ENCODE measurements at places on chromosomes 3 and 15. TPM values are rescaled to one million over a fixed set of nuclear protein-coding genes. Genes with fewer than 3 reads are reported as not detected.

The SH2D7 gene
- total RNA-seq: not detected

DNA sequence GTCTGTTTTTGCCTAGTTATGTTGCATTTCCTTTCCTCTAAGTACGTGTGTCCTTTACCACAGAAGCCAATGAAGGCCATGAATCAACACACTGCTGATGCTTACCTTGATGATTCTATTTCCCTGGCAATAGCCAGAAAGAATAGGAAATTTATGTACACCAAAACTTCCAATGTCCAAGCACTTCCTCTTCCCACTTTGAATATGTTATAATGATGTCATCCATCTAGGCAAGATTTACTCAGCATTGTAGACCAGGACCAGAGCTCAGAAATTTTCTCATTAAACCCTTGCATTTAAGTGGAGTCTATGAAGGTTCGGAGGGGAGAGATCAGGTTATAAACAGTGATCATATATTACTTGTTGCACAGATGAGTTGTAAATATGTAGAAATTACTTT is 126.0 kb downstream of the THRB start:
- DNase-seq: no peak

DNA sequence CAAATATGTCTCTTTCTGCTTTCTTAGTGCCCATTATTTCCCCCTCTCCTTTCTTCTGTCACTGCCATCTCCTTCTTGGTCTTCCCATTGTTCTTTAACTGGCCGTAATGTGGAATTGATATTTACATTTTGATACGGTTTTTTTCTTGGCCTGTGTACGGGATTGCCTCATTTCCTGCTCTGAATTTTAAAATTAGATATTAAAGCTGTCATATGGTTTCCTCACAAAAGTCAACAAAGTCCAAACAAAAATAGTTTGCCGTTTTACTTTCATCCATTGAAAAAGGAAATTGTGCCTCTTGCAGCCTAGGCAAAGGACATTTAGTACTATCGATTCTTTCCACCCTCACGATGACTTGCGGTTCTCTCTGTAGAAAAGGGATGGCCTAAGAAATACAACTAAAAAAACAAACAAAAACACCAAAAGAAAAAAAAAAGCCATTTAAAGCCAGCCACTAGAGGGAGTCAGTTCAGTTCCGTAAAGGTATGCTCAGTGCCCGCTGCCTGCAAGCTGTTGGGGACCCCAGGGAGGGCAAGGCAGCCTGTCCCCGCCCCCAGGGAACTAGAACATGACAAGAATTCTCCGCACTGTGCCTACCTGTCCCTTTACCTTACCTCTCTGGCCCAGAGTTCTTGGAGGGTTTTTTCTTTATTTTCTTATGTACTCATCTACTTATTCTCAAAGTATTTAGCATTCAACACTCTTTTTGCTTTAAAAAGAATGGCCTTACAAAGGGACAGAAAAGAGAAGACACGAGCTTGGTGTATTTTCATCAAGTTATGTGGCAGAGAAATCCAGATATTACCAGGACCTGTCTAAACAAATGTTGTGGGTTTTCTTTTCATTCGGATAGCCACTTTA is 30.0 kb upstream of the NR2E3 start:
- DNase-seq: peak; percentile 73

DNA sequence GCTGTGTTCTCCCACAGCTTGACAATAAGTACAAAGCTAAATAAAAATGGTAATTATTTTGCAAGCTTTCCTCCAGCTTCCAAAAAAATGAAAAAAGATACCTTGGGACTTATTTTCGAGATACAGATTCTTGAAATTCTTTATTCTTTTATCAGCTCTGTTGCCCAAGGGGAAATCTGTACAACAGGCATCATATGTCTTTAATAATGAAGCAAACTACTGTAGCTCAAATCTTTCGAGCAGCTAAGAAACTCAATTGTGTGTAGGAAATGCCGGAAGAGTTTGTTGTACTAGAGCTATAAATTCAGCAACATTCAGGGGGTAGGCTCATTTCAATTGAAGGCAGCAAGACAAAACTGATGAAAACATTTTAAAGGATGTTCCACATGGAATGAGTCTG is 297.7 kb downstream of the GBE1 start:
- no peak for DNase-seq

GRCh38 chr3:149085828-149086231 is 503 bp downstream of the HLTF start:
- peak; percentile 55 for DNase-seq

GRCh38 chr3:115903843-115904242 is 280.5 kb downstream of the GAP43 start:
- DNase-seq: no peak

The MKRN3 gene
- not detected for total RNA-seq

DNA sequence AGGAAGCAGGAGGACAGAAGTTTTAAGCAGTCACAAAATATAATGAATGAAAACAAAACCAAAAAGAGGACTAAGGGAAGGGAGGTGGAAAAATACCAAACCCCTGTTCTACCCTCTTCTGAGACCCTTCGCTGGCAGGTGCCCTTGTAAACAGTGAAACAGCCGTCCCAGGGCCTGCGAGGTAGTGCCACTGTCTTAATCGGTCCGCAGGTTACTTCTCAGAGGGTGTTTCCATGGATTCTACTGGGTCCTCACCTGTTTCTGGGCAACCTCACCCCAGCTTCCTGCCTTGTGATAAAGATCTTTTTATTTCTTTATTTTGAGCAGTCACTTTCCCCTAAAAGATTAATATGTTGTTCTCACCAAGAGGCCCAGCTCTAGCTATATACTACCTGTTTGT is 65.3 kb downstream of the SLC30A4 start:
- DNase-seq: no peak

GRCh38 chr15:78101423-78102105 is 9.2 kb downstream of the SH2D7 start:
- no peak for DNase-seq

DNA sequence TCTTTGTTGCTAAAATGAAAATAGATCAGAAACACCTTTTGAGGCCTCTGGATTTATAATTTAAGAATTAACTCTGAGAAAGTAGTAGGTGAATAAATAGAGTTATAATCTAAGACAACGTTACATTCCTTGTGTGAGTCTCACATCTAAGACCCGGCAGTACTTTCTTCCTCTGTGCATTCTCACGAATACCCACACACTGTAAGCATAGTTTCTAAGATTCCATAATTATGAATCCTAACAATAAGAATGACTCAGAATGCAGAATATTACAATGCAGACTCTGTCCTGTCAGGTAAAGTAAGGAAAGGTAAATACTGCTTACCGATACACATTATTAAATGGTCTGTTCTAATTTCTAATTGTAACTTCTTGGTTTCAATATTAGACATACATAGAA is 257.7 kb upstream of the CNTN6 start:
- DNase-seq: no peak

- no peak for DNase-seq
Measured at GRCh38 chr3:71694358-71694999, 30.7 kb downstream of the EIF4E3 start.

DNA sequence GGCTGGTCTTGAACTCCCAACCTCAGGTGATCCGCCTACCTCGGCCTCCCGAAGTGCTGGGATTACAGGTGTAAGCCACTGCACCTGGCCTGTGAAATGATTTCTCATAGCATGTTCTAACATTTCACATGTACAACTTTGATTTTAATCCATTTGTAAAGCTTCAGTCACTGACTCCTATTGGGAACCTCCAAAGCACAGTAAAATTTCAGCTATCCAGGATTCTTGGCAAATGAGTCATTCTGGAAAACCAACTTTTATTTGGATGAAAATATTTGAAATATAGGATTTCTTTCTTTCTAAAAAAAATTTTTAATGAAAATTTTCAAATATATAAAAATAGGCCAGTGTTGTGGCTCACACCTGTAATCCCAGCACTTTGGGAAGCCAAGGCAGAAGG is 2.7 kb upstream of the LMAN1L start:
- DNase-seq: no peak

The CHST14 gene
- 15.3 TPM for total RNA-seq

The CORO2B gene
- total RNA-seq: 10.5 TPM

DNA sequence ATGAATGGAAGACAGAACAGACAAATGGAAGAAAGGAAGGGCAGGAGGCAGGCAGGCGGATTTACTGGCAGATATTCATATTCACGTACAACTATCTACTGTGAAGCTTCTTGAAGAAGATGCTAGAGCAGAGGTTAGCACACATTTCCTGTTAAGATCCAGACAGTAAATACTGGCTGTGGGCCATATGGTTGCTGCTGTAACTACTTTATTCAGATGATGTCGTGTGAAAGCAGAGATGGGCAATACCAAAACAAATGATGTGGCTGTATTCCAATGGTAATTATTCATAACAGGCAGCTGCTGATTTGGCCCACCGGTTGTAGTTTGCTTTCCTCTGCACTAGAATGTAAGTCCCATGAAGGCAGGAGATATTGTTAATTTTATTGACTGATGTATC is 115.7 kb upstream of the PRTG start:
- DNase-seq: no peak

DNA sequence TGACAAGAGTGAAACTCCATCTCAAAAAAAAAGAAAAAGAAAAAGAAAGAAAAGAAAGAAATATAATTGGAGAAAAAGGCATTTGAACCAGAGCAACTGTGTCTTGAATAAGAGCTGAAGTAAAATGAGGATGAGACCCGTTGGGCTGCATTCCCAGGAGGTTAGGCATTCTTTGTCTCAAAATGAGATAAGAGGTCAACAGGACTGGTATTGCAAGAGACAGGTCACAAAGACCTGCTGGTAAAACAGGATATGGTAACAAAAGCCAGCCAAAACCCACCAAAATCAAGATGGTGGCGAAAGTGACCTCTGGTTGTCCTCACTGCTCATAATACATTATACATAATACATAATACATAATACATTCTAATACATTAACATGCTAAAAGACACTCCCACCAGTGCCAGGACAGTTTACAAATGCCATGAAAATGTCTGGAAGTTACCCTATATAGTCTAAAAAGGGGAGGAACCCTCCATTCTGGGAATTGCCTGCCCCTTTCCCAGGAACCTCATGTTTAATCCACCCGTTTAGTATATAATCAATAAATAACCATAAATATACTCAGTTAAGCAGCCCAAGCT is 8.6 kb upstream of the TIPIN start:
- no peak for DNase-seq

The MUSTN1 gene
- total RNA-seq: 1.7 TPM

DNA sequence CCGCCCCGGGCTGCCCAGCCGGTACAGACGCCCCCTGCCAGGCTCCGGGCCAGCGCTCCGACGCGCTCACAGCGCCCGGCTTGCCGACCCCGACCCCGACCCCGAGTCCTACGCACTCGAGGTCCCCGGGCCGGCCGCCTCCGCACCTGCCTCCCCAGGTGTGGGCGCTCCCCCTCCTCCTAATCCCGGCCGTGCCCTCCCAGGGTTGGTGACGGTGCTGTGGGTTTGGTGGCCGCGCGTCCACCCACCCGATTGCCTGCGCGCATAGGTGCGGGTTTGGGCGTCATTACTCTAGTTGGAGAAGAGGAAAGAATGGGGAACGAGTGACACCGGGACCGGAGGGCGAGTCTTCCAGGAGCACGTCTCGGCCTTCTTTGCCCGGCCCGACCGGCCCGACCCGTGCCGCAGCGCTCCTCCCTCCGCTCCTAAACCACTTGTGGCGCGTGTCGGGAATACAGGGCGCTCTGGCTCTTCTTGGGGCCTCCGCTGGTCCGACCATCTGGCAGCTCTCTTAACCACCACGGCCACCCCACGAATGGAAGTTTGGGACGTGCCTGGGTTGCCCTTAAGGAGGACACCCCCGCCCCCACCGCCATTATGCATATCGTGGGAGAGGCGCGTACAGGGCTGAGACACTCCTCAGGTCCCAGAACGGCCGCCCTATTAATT is 810 bp upstream of the THRB start:
- DNase-seq: no peak

The SAMMSON gene
- total RNA-seq: not detected

DNA sequence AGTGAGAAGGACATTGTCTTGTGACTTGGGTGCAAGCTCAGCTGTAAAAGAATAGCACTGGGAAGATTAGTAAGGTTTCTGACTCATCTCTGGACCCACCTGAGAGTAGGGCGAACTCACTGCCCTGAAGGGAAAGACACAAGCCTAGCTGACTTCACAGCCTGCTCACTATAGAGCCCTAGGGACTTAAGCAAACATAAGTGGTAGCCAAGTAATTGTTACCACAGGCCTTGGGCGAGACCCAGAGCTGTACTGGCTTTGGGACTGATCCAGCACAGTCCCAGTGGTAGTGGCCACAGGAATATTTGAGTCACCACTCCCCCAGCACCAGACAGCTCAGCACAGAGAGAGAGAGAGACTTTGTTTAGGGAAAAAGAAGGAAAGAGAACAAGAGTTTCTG is 429.9 kb downstream of the TBL1XR1 start:
- no peak for DNase-seq

DNA sequence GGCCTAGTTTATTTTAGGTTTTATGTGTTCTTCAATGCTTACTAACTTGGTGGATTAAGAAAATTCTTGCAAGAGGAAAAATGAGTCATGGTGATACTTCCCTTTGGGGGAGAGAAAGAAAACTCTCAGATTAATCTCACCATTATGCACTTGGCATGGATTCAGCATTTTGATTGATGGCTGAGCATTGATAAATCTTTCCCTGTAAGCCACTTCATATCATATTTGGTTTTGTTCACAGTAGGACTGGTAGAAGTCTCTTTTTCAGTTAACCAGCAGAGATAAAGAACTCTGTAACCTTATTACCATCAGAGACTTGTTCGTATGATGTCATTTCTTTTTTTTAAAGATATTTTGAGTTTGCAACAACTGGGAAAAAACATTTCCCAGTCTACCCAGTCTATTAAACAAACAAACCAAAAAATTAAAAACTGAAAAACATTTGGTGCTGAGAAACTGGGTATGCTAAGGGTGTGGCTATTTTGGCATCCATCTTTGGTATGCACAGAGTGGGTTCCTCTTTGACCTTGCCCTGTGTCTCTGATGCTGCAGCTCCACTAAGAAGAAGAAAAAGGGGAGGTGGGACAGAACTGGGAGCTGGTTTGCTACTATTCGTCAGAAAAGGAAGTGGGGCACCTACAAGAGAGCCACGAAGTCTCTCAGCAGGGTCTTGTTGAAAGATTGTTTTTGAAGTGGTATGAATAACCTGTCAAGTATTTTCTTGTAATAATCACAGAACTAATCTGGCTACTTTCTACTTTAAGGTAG is 17.2 kb downstream of the TMOD3 start:
- no peak for DNase-seq

The PLA2G4E gene
- total RNA-seq: not detected

DNA sequence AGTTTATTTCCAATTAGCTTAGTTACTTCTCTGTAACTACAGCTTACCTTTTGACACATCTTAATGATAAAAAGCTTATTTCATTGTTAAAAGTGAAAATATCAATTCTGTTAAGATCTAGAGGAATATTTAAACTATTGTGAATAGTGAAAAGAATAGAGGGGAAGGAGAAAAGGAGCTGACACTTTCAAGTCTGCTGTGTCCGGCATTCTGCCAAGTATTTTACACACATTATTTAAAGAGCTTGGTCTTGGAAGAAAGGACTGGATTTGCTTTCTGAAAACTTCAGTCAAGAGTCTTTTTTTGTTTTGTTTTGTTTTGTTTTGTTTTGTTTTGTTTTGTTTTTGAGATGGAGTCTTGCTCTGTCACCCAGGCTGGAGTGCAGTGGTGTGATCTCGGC is 34.8 kb downstream of the CCDC80 start:
- DNase-seq: no peak

Measured in OCI-LY7 (cell line).